CD8-positive, alpha-beta T cell (primary cell): ENCODE measurements at places on chromosomes 3 and 15.

GRCh38 chr15:91228383-91228782 lies 128.3 kb downstream of the SV2B start:
- no peak for DNase-seq

- DNase-seq = no peak
These were observed 98.1 kb upstream of the SNRPN start for GRCh38 chr15:24856397-24857390.

DNA sequence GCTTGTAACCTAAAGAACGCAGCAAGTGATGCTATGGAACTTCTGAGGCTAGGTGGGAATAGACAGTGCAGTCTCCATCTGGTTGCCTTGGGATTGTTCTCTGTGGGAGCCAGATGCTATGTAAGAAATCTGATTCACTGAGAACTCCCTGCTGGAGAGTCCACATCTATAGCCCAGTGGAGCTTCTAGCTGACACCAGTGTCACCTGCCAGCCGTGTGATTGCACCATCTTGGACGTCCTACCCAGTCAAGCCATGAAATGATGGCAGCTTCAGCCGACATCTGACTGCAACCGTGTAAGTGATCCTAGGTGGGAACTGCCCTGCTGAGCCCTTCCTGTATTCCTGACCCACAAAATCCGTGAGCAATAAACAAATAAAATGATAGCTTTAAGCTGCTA lies 12.4 kb upstream of the FYCO1 start:
- no peak for DNase-seq

- no peak for DNase-seq
These were observed 66.7 kb downstream of the LARS2 start for GRCh38 chr3:45455040-45455439.

- DNase-seq = no peak
These were observed 5.3 kb downstream of the ULK4 start for GRCh38 chr3:41956574-41956973.

- no peak for DNase-seq
These were observed 33.8 kb downstream of the PIK3R4 start for GRCh38 chr3:130712718-130713423.
